Fibroblast of villous mesenchyme (primary cell): ENCODE measurements at places on chromosomes 7 and 10. TPM values are rescaled to one million over a fixed set of nuclear protein-coding genes. Genes with fewer than 3 reads are reported as not detected.

DNA sequence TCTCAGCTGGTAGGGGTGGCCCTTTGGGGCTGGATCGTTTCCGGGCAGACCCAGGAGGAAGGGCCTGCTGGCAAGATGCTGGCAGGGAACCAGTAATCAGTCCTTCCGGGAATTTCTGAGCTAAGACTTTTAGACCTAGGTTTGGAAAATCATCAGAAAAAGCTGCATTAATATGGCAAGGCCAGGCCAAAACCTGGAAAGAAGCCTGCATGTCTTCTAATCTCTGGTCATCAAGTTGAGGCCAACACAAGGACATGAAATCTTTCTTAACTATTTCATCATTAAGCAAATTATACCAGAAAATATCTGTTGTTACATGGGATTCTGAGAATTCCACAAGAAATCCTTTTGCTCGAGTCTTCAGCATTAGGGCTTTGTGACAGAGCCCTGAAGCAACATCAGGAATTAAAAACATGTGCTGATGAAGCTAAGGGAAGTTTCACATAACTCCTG, 19.9 kb downstream of the CPA1 start:
- DNase-seq, result peak; percentile 89

GRCh38 chr10:44911081-44911540, at the start of gene TMEM72:
Gene TMEM72 (plus strand): TSS chr10:44911337. CDS start chr10:44911513, 176 bp downstream.
- DNase-seq, result no peak

DNA sequence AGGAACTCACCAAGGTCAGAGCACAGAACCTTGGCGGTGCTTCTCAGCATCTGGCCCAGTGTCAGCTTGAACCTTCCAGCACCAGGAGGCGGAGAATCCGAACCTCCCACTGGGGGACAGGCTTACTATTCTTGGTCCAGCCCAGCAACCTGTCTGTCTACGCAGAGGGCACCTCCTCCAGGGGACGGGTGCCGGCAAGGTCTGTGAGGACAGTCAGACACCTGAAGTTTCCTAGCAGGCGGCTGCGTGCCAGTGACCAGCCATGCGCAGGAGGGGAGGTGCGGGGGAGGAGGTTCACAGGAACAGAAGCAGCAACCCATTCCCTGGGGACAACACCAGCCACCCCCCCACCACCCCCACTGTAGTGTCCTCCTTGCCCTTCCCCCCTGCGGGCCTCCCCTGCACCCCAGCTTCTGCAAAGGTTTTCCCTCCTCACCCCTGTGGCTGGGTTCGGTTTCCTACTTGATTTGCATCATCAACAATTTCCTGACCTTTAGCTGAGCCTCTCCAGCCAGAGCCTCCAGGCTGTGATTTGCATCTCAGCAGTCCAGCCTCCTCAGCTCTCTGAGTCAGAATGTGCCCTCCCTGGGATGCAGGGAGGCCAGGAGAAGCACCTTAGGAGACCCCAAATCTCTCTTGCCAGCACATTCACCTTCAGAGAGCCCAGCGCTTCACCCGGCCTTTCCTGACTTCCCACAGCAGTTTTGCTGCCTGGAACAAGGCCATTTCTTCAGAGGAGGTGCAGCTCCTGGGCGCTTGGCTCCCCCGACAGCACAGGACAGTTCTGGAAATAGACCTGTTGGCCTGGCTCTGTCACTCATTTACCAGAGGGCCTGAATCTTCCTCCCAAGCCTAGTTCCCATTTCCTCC, 107.5 kb upstream of the NPS start:
- DNase-seq, result no peak

DNA sequence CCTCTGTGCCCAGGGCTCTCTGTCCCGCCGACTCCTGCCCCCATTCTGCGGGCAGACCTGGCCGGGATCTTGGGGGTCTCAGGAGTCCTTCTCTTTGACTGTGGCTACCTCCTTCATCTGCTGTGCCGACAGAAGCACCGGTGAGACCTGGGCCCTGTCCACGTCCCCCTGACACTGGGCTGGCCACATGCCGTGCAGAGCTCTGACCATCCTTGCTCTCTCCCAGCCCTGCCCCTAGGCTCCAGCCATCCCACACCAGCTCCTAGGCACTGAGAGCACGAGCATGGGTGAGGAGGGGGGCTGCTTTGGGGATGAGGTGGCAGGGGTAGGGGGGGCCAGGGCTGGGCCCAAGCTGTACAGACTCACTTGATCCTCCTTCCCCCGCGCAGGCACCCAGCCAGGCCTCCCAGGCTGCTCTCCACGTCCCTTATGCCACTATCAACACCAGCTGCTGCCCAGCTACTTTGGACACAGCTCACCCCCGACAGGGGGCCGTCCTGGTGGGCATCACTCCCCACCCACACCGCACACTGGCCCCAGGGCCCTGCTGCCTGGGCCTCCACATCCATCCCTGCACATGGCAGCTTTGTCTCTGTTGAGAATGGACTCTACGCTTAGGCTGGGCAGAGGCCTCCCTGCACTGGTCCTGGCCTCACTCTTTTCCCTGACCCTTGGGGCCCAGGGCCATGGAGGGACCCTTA, 4.8 kb upstream of the PILRB start:
- no peak for DNase-seq

- peak; percentile 16 for DNase-seq
These were observed 494.1 kb upstream of the SEMA3A start for GRCh38 chr7:84688671-84689070.

Gene AKR1C4
- total RNA-seq, result not detected in 2 replicates

- DNase-seq, result no peak
These were observed 36.4 kb downstream of the MINPP1 start for GRCh38 chr10:87541114-87541513.

DNA sequence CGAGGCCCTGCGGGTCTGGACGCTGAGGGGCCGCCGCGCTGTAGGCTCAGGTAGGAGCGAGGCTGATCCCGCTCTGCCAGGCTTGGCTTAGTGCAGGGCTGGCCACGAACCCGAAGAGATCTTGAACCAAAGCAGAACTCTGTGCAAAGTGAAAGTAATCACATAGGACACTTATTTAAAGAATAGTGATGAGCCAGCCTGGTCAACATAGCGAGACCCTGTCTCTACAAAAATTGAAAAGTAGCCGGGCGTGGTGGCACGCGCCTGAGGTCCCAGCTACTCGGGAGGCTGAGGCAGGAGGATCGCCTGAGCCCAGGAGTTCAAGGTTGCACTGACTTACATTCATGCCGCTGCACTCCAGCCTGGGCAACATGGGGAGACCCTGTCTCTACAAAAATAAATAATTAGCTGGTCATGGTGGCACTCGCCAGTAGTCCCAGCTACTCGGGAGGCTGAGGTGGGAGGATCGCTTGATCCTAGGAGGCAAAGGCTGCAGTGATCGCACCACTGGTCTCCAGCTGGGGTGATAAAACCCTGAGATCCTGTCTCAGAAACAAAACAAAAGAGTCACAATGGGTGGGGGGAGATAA, 541 bp downstream of the ZSCAN25 start:
- no peak for DNase-seq

DNA sequence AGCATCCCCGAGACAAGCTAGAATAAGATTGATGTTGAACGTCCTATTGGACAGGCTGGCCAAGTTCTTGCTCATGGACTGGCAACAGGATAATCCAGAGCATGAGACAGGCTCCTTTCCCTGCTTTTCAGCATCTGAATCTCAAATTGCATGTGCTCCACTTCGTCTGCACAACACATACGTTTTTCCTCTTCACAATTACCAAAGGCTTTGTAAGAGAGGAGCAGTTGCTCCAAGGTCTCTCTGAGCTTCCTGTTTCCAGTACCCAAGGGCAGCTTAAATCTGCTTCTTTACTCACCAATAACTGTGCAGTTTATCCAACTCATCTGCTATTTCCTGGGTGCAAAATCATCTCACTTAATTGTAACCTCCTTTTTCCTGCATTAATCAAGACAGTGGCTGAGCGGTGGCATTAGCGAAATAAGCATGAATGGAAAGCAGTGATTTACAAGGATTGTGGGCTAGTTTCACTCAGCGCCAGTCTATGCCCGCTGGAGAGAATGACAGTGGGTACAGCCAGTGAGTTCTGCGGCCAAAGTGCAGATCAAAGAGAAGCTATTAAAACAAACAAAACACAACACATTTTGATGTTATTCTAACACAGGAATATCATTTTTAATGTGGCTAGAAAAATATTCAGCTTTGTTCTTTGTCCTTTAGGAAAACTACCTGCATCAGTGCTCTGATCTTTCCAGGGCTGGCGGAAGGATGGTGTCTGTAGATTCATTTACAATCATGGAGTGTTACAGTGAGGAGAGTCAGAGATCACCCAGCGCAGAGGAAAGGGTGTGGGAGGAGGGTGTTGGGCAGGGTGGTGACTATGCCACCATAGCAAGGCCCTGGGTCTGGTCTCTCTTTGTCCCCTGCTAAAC, 79.8 kb downstream of the CHN2 start:
- DNase-seq, result no peak

GRCh38 chr7:122597277-122597676, 101.6 kb downstream of the RNF133 start:
- no peak for DNase-seq

Gene C10orf67
- total RNA-seq, result under 0.01 TPM in 2 replicates

Gene CALHM3
- total RNA-seq, result under 0.01 TPM in 2 replicates

DNA sequence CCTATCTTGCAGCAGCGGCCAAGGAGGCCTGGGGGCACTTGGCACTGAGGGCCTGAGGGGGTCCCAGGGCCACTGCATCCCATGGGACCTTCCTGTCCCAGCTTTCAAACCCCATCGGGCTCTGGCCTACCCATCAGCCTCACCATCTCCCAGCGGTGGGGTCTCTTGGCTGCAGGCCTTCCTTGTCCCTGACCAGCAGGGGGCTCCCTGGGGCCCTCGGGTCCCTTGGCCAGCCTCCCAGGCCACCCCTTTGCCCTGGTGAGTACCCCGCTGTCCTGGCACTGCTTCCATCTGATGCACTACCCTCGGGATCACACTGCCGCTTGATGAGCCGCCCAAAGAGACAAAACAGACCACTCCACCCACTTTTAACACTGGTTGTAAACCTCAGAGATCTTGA, 43.5 kb downstream of the YKT6 start:
- peak; percentile 12 for DNase-seq

DNA sequence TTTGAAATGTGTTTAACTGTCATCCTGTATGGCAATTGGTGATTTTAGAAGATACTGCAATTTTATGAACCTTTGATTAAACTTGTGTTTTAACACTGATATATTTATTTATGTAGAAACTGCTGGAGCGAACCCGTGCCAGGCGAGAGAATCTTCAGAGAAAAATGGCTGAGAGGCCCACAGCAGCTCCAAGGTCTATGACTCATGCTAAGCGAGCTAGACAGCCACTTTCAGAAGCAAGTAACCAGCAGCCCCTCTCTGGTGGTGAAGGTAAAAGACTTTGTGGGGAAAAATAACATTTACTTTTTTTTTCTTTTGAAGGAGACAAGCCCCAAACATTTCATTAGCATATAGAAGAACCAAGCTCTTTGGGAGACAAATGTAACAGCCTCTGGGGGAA, 6.5 kb downstream of the ANLN start:
- DNase-seq, result no peak

DNA sequence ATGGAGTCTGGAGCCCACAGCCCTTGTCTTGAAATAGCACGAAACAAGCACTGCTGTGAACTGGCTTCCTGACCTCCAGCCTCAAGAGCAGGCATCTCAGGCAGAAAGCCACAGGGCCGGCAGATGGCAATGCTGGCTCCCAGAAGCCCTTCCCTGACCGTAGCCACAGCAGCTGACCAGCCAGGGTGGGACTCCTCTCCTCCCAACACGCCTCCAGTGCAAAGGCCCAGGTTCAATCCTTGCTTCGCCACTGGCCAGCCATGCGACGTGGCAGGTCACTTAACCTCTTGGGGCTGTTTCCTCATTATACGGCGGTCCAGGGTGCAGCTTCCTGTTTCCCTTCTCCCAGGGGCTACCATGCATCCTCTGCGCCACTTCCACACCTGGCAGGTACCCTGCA, 12.8 kb downstream of the PRKAG2 start:
- no peak for DNase-seq

DNA sequence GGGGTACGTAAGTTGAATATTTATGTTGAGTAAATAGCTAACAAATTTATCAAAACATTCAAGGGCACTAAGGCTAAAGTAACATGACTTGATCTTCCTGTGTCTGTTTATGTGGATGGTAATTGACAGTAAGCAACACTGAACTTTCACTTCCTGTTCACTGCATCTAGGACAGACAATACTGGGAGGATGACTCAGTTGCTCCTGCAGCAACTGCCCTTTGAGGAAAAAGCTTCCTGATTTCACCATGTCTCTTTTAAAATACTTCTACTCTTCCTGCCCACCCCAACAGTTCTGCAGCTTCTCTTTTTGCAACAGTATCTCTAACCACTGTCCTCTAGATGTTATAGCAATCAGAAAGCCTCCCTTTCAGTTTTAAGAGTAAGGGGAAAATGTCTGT, 76.6 kb upstream of the HGF start:
- DNase-seq, result peak; percentile 81
